Muscle of back (tissue), 13 donors: ENCODE measurements at places on chromosomes 4 and X. TPM values are rescaled to one million over a fixed set of nuclear protein-coding genes. Genes with fewer than 3 reads are reported as not detected.

GRCh38 chr4:140704964-140705363 is 51.2 kb downstream of the TBC1D9 start:
- DNase-seq = no peak

- DNase-seq = peak; percentile 42
These were observed 5.7 kb upstream of the MSANTD1 start for GRCh38 chr4:3243136-3243780.

RHOXF1 gene
- polyA plus RNA-seq = 0.63 TPM

GRCh38 chrX:13545726-13546125 is 23.7 kb upstream of the EGFL6 start:
- no peak for DNase-seq

PQBP1 gene
- 56.7 TPM for polyA plus RNA-seq

DNA sequence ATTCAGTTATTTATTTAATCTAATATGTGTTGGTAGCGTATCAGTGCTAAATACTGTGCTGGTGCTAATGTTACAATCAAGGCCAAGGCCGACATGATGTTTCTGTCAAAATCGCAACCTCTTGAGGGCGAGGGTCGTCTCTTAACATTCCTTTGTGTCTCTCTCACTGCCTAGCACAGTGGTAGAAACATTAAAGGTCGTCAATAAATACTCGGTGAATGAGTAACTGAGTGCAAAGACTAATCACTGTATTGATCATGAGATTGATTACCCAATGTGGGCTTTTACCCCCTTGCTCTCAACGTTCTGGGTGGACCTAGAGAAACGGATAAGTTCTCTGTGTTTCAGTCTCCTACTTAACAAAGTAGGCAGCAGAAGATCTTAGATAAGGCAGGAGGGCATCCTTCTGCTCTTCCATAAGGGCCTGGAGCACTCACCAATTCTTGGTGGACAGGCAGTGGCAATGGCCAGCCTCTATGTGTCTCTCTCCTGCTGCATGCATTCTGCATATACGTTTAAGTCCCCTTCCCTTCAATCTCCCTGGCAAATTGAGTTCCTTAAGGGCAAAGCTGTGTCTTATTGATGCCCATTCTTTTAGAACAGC is 30.1 kb downstream of the TMEM255A start:
- no peak for DNase-seq

NEUROG2 gene
- polyA plus RNA-seq = not detected

DNA sequence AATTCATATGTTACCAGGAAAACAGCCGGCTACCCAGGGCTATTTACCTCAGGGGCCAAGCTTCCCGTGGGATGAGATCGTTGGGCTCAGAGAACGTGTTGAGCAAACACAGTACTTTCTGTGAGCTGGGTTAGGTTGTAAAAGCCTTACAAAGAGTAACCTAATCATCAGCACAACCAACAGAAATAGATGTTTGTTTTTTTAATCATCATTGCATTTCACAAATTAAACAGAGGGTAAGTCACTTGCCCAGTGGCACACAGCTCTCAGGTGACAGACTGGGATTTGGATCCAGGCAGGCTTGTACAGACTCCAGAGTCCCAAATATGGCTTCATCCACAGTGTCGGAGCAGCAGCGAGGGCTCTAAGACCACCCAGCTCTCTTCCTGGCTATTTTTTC is 20.1 kb downstream of the SPON2 start:
- no peak for DNase-seq

DOK7 gene
- 13.6 TPM for polyA plus RNA-seq

HSFX2 gene
- 1.6 TPM for polyA plus RNA-seq

RAB39B gene
- polyA plus RNA-seq = 0.63 TPM

- no peak for DNase-seq
These were observed 7.6 kb downstream of the FAM199X start for GRCh38 chrX:104173841-104174240.

- DNase-seq = no peak
These were observed 733.7 kb upstream of the PABPC4L start for GRCh38 chr4:134935320-134935719.

GRCh38 chr4:139887376-139887802 is 221.8 kb downstream of the MGST2 start:
- no peak for DNase-seq

RHOH gene
- 6.5 TPM for polyA plus RNA-seq

INTU gene
- 12.9 TPM for polyA plus RNA-seq

- DNase-seq = peak; percentile 0
These were observed 1470.8 kb upstream of the ADGRL3 start for GRCh38 chr4:59729321-59729720.

- no peak for DNase-seq
These were observed 2155.1 kb upstream of the AGA start for GRCh38 chr4:179597301-179597700.

GRCh38 chrX:23271026-23271425 is 63.6 kb upstream of the PTCHD1 start:
- no peak for DNase-seq

PDGFRA gene
- 77.6 TPM for polyA plus RNA-seq

DNA sequence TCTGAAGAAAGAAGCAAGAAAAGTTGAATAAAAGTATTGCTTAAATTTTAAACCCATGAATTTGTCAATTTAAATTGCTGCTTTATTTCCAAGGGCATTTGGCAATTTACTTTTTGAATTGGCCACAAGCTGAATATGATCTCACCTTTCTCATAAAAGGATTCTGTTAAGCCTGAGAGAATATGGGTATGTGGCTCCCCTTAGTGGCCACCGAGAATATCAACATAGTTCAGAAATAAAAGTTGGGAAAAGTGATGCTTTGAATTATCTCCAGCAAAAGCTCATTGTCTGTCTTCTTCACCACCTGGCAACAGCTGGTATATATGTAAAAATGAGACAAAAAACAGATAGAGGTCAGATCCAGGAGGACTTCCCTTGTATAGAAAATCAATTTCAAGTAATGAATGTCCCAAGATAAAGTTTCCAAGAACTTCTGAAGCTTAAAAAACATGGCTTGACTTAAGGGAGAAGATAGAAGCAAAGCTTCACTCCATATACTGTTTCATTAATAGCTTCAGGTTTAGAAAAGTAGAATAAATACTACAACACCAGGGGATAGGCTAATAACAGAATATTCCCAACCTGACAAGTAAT is 290.7 kb upstream of the FAM241A start:
- DNase-seq = peak; percentile 49

DNA sequence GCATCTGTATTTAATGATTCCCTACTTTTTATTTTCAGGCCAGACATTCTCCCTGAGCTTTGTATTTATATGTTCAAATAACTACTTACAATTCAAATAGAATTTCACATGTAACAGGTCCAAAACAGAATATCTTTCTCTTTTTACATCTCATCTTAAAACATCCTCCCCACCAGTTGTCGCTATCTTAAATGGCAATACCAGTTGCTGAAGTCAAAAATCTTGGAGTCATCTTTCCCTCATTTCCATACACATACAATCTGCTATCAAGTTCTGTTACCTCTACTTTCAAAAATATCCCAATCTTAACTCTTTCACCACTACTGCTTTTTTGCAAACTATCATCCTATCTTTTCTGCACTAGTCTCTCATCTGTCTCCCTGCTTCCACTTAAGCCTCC is 330.5 kb downstream of the STPG2 start:
- DNase-seq = no peak

DNA sequence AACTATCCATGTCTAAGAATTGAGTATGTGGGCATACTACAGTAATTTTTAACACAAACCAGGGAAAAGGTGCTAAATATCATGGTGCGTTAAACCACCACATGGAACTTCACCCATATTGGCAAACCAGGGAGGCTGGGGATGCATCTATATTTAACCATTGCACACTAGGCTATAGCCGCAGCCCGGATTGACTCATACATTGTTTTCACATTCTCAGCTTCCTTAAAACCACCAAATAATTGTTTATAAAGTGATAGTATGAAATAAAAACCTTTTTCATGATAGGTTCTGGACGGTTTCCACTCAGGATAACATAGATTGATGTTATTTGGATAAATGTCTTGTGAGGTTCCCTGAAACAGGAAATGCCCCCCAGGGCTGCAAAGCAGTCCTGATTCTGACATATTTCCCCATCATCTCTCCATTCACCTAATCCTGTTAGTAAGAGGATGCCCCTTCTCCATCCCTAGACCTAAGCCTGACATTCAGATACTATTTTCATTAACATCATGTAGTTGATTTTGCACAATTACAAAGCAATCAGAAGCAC is 7.9 kb downstream of the COL25A1 start:
- DNase-seq = peak; percentile 13

DNA sequence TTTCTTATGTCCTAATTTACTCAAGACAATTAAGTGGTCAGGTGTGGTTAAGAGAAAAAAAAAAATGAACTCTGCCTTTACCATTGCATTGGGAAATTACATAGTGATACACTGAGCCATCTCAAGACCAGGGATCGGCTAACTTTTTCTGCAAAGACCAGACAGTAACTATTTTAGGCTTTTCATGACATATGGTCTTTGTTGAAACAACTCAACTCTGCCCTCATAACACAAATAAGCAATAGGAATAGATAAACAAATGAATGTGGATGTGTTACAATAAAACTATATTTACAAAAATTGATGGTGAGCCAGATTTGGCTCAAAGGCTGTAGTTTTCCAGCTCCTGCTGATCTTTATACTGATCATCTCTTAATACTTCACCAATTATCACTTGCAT is 632.6 kb upstream of the INTU start:
- DNase-seq = no peak
